ENCODE measurements at places on chromosomes 11 and 22. TPM values are rescaled to one million over a fixed set of nuclear protein-coding genes. Genes with fewer than 3 reads are reported as not detected.

The POLD3 gene
- 38.3 TPM for total RNA-seq

The NECTIN1 gene
- 0.91 TPM for total RNA-seq

The IL18 gene
- 0.39 TPM for total RNA-seq

The RIMBP3B gene
- 0.22 TPM for total RNA-seq

The SCUBE2 gene
- total RNA-seq: not detected

The POU2AF1 gene
- 9.1 TPM for total RNA-seq

The PNPLA5 gene
- total RNA-seq: not detected

The PRAME gene
- total RNA-seq: not detected

The PARVG gene
- total RNA-seq: 128 TPM

The POGLUT3 gene
- 15.1 TPM for total RNA-seq

The GAL3ST3 gene
- total RNA-seq: not detected

The CACNA1I gene
- 2.2 TPM for total RNA-seq

The GAL3ST1 gene
- not detected for total RNA-seq

The SYCE3 gene
- total RNA-seq: not detected

The ACAD8 gene
- 22.5 TPM for total RNA-seq

The HTR3B gene
- total RNA-seq: not detected

The TMEM132A gene
- 0.59 TPM for total RNA-seq

The RFPL2 gene
- total RNA-seq: 0.15 TPM

The KDM4E gene
- total RNA-seq: not detected

The CRACR2B gene
- 1.9 TPM for total RNA-seq

The TMPRSS5 gene
- total RNA-seq: 1.2 TPM

The BCO2 gene
- 2.2 TPM for total RNA-seq

The MIAT gene
- total RNA-seq: 268 TPM

The DERL3 gene
- total RNA-seq: 9.0 TPM

The SUSD2 gene
- total RNA-seq: 1.6 TPM

The CCDC188 gene
- total RNA-seq: 0.41 TPM

The PATE2 gene
- total RNA-seq: not detected

The CEP126 gene
- total RNA-seq: 0.27 TPM

The GGTLC3 gene
- total RNA-seq: not detected

The MAPK8IP2 gene
- total RNA-seq: 0.17 TPM

The SAA1 gene
- not detected for total RNA-seq

The CCDC87 gene
- 0.15 TPM for total RNA-seq

The CPT1A gene
- 31.7 TPM for total RNA-seq

The MTMR2 gene
- 24.1 TPM for total RNA-seq

The POU2F3 gene
- total RNA-seq: 1.2 TPM

The CARD16 gene
- 75.6 TPM for total RNA-seq

The FOLR1 gene
- total RNA-seq: not detected

The EED gene
- 71.8 TPM for total RNA-seq

The CDON gene
- total RNA-seq: 0.83 TPM

The CDKN1C gene
- total RNA-seq: 0.46 TPM

The RBFOX2 gene
- 1.1 TPM for total RNA-seq

The SCN2B gene
- not detected for total RNA-seq

The OR52N4 gene
- 1.1 TPM for total RNA-seq

The TXNRD2 gene
- total RNA-seq: 19.7 TPM
